CD4-positive, alpha-beta T cell (primary cell): ENCODE measurements at places on chromosomes 5 and 9. TPM values are rescaled to one million over a fixed set of nuclear protein-coding genes. Genes with fewer than 3 reads are reported as not detected.

DNA sequence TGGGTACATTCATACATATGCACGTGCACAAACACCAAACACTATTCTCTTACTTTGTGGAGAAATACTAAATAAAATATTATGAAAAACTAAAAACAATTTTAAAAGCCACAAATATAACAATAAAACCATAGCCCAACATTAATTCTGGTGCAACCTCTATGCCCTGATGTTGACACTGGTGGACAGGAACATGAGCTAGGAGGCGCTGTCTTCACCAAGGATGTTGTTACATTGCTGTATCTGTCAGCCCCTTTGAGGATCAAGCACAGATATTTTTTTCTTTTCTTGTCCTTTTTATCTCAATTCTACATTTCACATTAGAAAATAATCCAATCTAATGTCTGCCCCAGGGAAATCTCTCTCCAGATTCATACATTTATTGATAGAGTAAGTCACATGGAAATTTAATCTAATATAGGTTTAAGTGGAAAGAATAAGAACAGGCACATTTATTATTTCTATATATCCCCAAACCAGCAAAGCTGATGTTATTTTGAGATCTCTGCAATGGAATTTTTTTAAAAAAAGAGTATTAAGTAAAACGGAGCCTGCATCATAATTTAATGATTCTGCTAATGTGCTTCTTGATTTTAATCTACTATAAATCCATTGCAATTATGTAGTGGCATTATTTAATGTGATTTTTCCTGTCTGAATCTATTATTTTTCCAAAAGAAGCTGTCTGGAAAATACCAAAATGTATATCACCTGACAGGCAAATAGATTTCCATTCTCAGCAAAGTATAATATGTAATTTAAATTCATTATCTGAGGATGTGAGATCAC is 716.5 kb downstream of the MTRR start:
- H3K27ac ChIP-seq: no peak overlapping the region
- DNase-seq: no peak
- no peak overlapping the region for H3K4me3 ChIP-seq
- H3K36me3 ChIP-seq: no peaks in the 10 kb centered on the region
- H3K27me3 ChIP-seq: no peaks in the 10 kb centered on the region

DNA sequence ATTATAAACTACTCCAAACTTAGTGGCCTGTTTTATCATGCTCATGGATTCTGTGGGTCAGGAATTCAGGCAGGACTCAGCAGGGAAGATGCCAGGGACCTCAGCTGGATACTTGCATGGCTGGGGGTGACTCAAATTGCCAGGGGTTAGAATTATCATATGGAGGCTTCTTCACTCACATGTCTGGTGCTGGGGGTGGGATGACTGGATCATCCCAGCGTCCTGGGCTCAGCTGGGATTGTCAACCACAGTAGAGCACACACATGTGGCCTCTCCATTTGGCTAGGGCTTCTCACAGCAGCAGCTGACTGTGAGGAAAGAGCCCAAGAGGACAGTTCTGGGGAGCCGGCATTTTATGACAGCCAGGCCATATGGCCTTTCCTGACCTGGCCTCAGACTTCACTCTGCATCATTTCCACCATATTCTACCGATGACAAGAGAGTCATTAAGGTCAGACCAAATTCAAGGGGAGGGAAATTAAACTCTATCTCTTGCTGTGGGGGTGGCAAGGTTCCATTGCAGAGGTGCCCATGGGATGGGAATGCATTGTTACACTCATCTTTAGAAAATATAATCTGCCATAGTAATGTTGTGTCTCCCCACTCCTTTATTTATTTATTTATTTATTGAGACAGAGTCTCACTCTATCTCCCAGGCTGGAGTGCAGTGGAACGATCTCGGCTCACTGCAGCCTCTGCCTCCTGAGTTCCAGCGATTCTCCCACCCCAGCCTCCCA is 5.2 kb upstream of the GRK6 start:
- H3K36me3 ChIP-seq: no peaks in the 10 kb centered on the region
- H3K4me3 ChIP-seq: no peak overlapping the region
- no peak overlapping the region for H3K27ac ChIP-seq
- peaks cover 29% of the 10 kb centered on the region for H3K4me1 ChIP-seq
- H3K27me3 ChIP-seq: no peaks in the 10 kb centered on the region

DNA sequence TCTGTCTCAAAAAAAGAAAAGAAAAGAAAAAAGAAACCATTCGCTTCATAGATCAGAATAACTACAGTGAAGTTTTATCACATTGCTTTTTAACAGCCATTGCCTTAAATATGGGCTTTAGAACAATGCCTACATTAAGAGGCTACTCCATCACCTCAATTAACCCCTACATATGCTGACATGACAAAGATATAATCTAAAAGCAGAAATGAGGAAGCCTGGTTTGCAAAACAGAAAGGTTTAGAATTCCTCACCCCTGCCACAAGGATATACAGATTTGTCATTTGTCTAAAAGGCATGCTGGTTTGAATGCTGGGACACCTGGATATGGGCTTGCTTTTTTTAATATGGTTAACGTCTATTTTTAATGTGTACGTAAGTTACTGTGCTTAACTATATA is 1353.0 kb upstream of the C9orf72 start:
- H3K27me3 ChIP-seq: no peaks in the 10 kb centered on the region
- H3K27ac ChIP-seq: no peak overlapping the region
- H3K36me3 ChIP-seq: no peaks in the 10 kb centered on the region
- no peaks in the 10 kb centered on the region for H3K4me1 ChIP-seq
- H3K4me3 ChIP-seq: no peak overlapping the region
- no peak for DNase-seq

DNA sequence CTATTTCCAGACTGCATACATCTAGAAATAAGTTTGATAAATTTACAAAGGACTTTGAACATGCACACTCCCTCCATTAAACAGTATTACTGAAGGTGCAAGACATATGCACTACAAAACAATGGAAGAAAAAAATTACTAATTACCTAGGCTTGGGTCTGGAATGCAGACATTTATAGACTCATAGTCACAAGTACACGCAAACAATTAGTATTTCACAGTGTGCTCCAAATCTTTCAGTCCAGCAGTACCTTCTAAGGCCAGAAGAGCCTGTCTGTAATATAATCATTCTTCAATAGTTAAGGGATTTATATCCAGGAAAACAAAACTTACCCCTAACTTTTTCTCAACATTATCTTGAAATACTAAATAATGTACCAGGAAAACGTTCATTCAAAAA is 11.2 kb downstream of the RICTOR start:
- H3K4me3 ChIP-seq: no peak overlapping the region
- H3K27me3 ChIP-seq: no peaks in the 10 kb centered on the region

GRCh38 chr5:80777347-80778287 is 122.8 kb upstream of the DHFR start:
- no peaks in the 10 kb centered on the region for H3K27me3 ChIP-seq
- H3K4me1 ChIP-seq: peaks cover 4% of the 10 kb centered on the region
- H3K27ac ChIP-seq: no peak overlapping the region
- no peak for DNase-seq

- no peaks in the 10 kb centered on the region for H3K36me3 ChIP-seq
- no peak overlapping the region for H3K27ac ChIP-seq
- H3K27me3 ChIP-seq: no peaks in the 10 kb centered on the region
- no peak overlapping the region for H3K4me3 ChIP-seq
- DNase-seq: no peak
- H3K4me1 ChIP-seq: peaks cover 3% of the 10 kb centered on the region
These were observed 291.4 kb downstream of the TLE4 start for GRCh38 chr9:79862921-79863890.

DNA sequence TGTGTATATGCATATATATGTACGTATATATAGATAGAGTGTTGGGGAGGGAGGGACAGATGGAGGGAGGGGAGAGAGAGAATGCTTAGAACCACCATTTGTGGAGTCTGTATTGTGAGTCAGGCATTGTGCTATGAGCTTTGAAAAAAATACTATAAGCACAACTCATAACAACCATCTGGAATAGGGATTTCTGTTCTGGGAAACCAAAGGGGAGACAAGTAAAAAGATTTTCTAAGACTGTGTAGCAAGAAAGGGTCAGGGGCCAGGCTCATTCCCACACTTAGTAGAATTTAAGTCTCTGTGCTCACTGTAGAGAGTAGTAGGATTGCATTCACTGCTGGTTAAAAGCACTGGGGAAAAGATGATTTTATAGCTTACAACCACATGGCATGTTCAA is 202.3 kb upstream of the SGCD start:
- H3K36me3 ChIP-seq: no peaks in the 10 kb centered on the region
- no peaks in the 10 kb centered on the region for H3K4me1 ChIP-seq
- no peak overlapping the region for H3K27ac ChIP-seq
- no peak for DNase-seq
- no peaks in the 10 kb centered on the region for H3K27me3 ChIP-seq

DNA sequence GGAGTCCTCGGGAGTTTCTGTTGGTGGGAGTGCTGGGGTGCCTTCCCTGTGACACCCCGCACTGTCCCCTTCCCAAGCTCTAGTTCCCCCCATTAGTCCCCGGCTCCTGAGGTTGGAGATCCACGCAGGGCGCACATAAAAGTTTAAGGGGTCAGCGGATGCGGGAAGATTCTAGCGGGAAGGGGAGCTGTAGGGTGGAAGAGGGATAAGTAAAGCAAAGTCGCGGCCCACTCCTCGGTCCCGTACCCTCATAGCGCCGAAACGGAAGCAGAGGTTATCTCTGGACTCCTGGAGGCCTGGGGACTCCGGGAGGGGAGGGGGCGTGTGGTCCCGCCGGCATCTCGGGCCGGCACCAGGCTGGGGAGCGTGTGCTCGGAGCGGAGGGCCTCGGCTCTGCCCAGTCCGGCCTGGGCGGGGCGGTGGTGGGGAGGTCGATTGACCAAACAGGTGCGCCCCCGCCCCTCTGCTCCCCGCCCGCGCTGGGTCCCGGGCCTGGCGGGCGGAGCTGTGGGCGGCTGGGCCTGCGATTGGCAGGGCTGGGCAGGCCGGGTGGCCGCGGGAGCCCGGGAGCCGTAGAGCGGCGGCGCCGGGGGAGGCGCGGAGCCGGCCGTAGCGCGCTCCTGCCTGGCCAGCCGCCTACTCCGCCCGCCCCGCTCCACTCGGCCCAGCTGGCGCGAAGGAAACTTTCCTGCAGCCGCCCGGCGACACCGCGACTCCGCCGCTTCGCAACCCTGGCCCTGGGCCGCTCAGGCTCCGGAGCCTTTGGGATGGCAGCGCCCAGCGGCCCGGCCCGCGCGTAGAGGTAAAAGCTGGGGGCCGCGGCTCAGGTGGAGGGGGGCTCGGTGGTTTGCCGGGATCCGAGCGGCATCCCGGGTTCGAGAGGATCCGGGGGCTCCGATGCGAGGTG is 52.2 kb upstream of the DAB2IP start:
- DNase-seq: no peak
- H3K4me3 ChIP-seq: no peak overlapping the region
- H3K36me3 ChIP-seq: no peaks in the 10 kb centered on the region
- H3K4me1 ChIP-seq: peaks cover 3% of the 10 kb centered on the region
- peaks cover 60% of the 10 kb centered on the region for H3K27me3 ChIP-seq
- no peak overlapping the region for H3K27ac ChIP-seq

TSSK1B gene
- not detected for total RNA-seq

FGD3 gene
- total RNA-seq: 91.0 TPM
